NCI-H2029 (cell line): ENCODE measurements at places on chromosomes 7 and 10.

DNA sequence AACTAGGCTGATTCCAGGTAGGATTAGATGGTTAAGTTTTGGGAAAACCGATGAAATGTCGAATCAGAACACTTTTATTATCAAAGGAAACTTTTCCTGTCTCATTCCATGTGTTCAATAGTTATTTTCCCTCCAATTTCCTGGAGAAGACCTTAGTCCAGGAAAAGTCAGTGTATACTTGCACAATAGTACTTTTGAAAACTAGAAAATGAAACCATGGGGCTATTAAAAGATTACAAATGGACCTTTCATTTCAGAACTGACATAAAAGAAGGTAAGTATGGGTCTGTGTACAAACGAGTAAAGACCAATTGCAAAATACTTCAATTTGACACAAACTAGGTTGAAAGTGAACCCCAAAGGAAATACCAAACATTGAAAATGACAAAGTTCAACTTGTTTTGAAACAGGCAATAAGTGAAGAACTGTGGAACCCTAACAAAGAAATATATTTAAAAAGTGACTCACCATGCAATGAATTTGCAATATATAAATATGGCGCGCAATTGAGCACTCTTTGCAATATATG is 2.1 kb downstream of the AVPI1 start:
- DNase-seq = no peak

DNA sequence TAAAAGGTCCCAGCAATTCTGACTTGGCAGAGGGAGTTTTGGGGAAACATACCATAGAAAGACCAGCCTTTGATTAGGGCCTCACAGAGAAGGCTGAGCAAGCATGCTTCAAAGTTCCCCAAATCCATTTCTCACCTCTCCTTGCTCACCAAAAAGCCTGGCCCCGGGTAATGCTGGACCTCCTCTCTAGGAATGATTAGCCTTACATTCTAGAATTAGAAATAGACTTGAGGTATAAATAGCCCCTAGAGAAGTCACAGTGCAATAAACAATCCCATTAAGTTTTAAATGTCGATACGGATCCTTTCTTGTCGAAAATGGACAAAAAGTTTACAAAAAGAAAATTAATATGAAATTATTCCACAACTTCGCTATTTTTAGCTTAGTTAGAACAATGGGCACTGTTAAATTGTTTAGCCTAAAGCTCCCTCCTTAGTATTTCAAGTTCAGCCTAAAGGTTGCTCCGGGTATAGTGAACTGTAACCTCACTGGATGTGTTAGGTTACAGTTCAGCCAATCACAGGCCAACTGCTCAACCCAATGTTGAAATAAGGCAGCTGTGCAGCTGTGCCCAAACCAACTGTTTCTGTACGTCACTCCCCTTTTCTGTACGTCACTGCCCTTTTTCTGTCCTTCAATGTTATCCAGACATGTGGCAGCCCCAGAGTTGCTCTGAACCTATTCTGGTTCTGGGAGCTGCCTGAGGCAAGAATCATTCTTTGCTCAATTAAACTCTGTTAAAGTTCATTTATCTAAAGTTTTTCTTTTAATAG is 7.9 kb upstream of the GSDME start:
- DNase-seq = no peak

- no peak for DNase-seq
Observed at GRCh38 chr10:12419262-12419847, 70.0 kb downstream of the CAMK1D start.

- no peak for DNase-seq
Observed at GRCh38 chr10:15200626-15201025, 32.1 kb upstream of the NMT2 start.

DNA sequence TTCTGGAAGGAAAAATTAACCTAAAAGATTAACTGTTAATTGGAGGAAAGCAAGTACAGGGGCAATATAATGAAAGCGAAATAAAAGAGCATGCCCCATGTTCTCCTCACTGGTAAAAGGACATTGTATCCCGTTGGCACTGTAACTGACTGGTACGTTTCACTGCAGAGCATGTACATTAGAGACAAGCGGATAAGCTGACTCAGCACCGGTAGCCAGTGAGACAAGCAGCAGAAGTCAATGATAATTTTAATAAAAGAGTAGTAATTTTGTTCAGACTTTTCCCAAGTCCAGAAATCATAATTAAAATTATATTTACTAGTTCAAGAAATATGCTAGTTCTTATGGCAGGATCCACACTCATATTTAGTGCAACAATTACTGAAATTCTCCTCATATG is 161.5 kb upstream of the VWC2 start:
- no peak for DNase-seq

GRCh38 chr7:116327752-116328151 is 117.4 kb downstream of the TES start:
- no peak for DNase-seq

GRCh38 chr7:16904076-16904475 is 22.3 kb upstream of the AGR3 start:
- no peak for DNase-seq

GRCh38 chr7:69208848-69209247 is 389.4 kb upstream of the AUTS2 start:
- no peak for DNase-seq

DNA sequence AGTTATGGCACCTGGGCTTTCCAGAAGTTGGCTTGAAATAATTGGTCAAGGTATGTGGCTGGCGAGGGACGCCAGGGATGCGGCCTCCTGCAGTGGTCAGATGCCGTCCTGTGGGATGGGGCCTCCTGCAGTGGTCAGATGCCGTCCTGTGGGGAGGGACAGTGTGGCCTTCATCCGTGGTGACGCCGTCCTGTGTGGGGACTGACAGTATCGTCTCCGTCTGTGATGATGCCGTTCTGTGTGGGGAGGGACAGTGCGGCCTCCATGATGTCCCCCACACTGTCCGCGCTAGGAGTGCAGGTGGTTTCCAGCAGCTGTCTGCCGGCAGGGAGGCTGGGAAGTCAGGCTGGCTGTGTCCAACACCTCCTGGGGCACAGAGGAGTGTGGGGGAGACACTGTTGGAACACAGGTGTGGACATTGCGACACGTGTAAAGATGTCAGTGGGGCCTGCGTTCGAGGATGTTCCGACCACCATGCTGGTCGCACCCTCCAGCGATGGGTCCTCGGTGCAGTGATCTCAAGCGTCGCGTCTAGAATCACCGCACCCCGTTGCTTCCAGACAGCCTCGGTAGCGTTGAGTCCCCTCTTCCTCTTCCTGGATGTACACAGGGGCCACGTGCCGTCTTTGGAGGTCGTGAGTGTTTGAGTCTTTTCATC is 52.6 kb downstream of the INPP5A start:
- no peak for DNase-seq

DNA sequence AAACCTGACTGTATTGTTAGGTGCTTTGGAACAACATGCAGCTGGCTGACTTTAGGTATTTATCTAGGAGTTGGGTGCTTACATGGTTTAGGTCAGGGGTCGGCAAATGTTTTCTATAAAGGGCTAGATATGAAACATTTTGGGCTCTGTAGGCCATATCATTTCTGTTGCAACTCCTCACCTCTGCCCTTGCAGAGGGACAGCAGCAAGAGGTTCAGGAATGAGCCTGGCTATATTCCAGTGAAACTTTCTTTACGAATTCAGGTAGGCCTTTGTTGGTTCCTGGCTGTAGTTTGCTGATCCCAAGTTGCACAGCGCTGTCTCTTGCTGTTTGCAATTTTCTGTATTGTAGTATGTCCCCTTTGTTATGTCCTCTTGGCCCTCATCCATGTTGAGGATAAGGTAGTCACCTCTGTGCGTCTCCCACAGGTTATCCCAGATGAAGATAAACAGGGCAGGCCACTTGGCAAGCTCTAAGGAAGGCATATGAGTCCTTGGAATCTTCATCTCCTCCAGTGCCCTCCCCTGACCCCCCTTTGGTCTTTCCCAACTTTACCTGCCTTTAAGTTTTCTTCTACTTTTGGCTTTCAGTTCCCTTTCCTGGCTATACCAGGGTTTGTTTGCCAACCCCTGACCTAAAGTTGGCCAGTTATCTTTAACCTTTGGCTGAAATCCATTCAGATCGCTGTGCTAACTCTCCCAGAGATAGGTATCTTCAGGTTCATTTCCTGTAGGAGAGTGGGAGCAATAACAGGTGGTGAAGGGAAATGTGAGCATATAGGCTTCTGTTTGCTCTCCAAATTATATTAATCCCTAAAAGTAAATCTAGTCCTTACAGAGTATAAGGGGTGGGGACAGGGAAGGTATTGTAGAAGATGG is 36.1 kb downstream of the SGPL1 start:
- DNase-seq = peak; percentile 17

DNA sequence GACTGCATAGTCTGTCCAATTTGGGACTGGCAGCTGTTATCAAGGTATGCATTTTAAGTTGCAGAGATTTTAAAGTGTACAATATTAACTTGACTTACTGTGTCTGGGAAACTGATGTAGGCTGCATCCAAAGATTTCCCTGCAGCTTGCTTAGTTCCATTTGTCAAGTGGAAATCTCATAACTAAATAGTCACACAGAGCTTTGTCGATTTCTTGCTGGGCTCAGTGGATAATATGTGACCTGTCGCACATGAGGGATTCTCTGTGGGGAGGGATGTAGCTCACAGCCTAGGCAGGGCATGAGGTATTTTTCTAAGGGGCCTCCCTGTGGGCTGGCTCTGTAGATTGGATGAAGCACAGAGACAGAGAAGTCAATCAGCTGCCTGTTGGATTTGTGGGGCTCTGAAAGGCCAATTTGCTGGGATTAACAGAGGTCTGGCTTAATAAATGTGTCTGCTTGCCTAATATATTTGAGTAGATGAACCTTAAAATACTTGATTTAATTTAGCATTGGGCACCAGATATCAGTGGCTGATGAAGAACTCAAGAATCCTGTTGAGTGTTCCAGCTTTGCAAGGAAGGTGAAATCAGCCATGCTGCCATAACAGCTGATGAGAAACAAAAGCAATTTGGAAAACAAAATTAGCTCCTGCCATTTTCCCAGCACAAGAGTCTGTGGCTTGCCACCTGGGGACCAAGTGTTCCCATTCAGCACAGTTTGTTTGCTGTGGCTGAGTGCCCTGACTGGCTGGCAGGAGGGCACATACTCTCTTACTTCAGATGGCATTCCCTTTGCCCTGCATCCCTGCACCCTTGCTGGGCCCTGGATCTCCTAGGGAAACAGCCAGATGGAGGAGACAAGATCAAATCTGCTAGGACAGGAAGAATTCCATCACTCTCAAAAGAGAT is 598.5 kb downstream of the SORCS3 start:
- DNase-seq = no peak

- DNase-seq = no peak
Observed at GRCh38 chr7:143205560-143206293, 16.1 kb upstream of the TAS2R40 start.

- DNase-seq = no peak
Observed at GRCh38 chr7:155773531-155773930, 38.7 kb downstream of the SHH start.

GRCh38 chr10:61320257-61320587 is 133.0 kb downstream of the TMEM26 start:
- no peak for DNase-seq

DNA sequence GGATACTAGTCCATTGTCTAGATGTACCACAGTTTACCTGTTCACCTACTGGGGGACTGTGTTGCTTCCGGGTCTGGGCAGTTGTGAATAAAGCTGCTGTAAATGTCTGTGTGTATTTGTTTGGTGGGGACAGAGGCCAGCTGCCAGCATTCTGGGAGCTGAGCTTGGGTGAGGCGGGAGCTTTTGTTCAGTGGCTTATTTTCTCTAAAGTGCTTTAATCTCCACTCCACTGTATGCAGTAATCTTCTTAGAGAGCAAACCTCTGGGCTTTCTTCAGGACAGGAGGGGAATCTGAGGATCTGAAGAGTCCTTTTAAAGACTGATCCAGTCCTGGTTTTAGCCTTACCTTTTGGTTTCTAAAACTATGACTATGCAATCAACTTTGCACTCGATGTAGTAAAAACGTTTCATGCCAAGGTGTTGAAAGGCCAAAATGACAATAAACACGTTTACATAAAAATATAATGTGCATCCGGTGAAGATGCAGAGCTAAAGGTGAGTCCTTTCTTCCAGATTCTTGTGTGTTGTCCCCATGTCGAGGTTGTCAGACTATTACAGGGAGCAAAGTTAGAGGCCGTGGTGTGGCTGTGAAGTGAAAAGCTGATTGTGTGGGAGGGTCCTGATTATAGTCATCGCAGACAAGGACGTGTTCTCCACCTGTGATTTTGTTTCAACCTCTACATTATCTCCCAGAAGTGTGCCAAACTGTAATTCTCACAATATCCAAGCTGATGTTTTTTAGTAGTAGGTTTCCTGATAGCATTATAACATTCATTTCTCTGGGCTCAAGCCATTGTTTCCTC is 279.8 kb downstream of the CAMK1D start:
- peak; percentile 5 for DNase-seq

DNA sequence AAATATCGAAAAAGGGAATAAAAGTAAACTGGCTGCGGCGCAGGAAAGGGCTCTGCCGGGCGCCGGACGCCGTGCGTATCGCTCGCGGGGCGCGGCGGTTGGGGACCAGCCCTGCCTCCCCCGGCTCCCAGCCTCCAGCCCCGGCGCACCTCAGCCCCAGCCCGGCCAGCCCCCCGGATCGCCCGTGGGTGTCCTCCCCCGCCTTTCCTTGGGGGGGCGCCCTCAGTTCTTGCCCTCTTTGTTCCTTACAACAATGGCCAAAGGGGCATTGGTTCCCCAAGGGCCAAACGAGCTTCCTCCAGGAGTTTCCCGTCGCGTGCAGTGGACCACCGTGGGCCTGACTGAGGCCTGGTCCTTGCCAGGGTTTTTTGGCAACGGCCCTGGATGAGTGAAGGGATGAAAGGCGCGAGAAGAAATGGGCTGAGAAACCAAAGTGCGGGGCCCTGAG is 1.2 kb downstream of the MACROH2A2 start:
- DNase-seq = no peak

DNA sequence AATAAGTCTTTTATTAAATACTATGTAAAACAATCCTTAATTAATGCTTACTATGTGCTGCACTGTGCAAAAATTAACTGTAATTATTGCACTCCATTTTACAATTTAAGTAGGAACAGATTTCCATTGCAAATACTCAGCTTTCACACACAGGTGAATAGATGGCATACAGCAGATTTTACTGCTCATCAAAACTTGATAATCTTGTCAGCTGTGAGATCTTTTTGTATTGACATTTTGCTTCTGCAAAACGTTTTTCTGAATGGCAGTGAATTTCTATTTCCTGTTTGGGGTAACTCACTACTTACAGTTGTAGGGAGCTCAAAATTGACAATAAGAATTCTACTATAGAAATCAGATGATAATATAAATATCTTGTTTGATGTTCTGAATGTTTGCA is 220.0 kb upstream of the MAGI2 start:
- DNase-seq = no peak

- no peak for DNase-seq
Observed at GRCh38 chr7:151839451-151839921, 37.4 kb downstream of the PRKAG2 start.
